ENCODE measurements at places on chromosomes 1 and 21. TPM values are rescaled to one million over a fixed set of nuclear protein-coding genes. Genes with fewer than 3 reads are reported as not detected.
A peak's percentile ranks its signal among the peaks of the same experiment; 100 is the strongest.

GRCh38 chr21:42496839-42497202 is 797 bp upstream of the RSPH1 start:
- peaks cover 6% of the 10 kb centered on the region for H3K27me3 ChIP-seq
- H3K27ac ChIP-seq: peak overlapping the region; percentile 78
- peak; percentile 12 for DNase-seq
- H3K4me3 ChIP-seq: peak overlapping the region; percentile 84

- no peak for DNase-seq
- H3K4me3 ChIP-seq: no peak overlapping the region
- no peak overlapping the region for H3K27ac ChIP-seq
- no peaks in the 10 kb centered on the region for H3K4me1 ChIP-seq
- peaks cover 5% of the 10 kb centered on the region for H3K27me3 ChIP-seq
Observed at GRCh38 chr1:204092632-204093420, 19.9 kb downstream of the SOX13 start.

DNA sequence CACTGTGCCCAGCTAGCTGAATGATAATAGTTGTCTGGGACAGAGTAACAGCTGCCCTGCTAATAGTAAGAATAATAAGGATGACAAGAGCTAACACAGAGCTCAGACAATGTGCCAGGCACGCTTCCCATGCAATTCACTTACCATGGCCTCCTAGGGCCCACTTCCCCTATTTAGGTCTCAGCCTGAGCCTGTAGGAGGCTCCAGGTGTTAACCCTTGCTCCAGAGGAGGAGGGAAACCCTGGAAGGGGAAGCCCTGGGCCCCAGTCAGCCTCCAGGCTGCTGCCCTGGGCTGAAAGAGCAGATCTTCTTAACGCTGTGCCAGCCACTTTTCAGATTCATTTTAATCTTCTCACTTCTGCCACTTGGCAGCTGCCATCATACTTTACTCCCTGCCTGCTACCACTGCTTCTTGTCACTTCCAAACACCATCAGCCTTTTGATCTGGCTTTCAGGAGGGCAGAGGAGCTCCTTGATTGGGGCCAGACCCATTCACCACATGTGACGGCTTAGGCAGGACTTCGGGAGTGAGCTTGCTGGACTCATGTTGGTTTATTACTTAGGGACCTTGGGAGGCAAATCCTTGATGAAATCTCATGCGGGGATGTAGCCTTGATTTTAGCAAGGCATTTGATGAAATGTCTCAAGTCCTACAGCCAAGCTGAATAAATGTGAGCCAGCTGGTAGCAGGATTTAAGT is 66.7 kb upstream of the PARP1 start:
- no peak for DNase-seq
- H3K36me3 ChIP-seq: no peaks in the 10 kb centered on the region
- H3K4me1 ChIP-seq: peaks cover 8% of the 10 kb centered on the region
- peaks cover 12% of the 10 kb centered on the region for H3K27me3 ChIP-seq

The F13B gene
- not detected for total RNA-seq

The GRIK3 gene
- total RNA-seq: not detected

DNA sequence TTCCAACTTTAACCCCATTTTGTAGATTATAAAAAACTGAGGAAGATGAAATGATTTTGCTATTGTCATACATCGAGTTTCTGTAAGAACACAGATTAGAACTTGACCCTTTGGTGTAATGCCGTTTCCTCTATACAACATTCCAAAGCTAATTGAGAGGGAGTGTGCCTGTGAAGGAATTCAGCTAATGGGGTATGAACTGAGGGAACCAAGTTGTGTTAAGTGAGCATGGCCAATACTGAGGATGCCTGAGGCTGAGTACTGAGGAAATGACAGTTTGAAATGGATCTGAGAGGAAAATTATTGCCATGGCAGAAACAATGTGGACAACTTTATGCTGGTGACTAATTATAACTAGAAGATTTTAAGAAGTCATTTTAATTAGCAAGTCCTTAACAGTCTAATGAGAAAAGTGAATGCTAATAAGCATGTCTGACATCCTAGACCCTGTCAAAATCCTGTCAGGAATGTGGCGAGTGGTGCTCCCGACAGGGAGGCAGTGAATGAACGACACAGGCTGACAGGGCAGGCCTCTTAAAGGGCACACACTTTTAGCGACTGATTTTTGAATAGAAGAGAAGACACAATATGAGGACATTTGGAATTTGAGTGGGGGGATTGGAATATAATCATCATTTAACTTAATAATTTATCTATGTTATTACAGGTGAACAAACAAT is 262.5 kb downstream of the HLX start:
- H3K27ac ChIP-seq: no peak overlapping the region
- H3K27me3 ChIP-seq: no peaks in the 10 kb centered on the region
- H3K4me3 ChIP-seq: no peak overlapping the region
- H3K36me3 ChIP-seq: no peaks in the 10 kb centered on the region
- no peaks in the 10 kb centered on the region for H3K4me1 ChIP-seq

DNA sequence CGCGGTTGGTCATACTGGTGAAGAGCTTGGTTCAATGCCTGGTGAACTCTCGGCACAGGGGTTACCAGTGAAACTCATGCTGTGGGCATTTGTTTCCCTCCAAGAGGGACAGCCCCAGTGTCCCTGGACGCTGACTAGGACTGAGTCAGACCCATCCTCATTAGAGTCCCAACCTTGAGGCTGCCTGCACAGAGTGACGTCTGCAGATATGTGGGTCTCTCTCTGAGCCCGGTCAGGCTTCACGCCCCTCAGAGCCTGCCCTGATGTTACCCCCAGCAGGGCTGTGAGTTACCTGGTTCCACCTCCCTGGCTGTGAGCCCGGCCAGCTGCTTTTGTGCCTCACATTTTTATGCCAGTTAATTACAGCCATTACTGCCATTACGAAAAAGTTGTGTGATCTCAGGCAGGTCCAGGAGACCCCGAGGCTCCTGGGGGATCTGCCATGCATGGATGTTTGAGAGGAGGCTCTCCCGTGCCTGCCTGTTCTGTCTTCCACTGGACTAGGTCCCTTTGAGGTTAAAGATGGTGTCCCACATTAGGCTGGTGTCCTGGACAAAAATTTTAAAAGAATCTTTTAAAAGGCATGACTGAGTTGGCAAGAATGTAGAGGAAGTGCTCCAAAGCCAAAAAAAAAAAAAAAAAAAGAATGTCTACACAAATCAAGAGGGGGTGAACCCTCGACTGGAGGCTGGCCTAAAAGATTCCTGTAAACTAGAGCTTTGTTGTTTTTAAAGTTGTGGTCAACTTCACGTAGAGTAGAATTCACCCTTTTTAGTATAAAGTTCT is 36.6 kb upstream of the PADI1 start:
- no peak overlapping the region for H3K4me3 ChIP-seq
- no peaks in the 10 kb centered on the region for H3K4me1 ChIP-seq
- peaks cover 9% of the 10 kb centered on the region for H3K27me3 ChIP-seq
- no peaks in the 10 kb centered on the region for H3K36me3 ChIP-seq

GRCh38 chr1:60415696-60416095 is 342.1 kb upstream of the C1orf87 start:
- no peaks in the 10 kb centered on the region for H3K4me1 ChIP-seq
- H3K36me3 ChIP-seq: no peaks in the 10 kb centered on the region
- no peaks in the 10 kb centered on the region for H3K27me3 ChIP-seq
- no peak for DNase-seq
- no peak overlapping the region for H3K4me3 ChIP-seq

- H3K4me1 ChIP-seq: peaks cover 7% of the 10 kb centered on the region
- H3K4me3 ChIP-seq: no peak overlapping the region
- H3K27ac ChIP-seq: no peak overlapping the region
- H3K27me3 ChIP-seq: peaks cover 14% of the 10 kb centered on the region
Observed at GRCh38 chr1:94608142-94608851, 66.7 kb upstream of the F3 start.
